ENCODE measurements at places on chromosomes 7 and 10.

DNA sequence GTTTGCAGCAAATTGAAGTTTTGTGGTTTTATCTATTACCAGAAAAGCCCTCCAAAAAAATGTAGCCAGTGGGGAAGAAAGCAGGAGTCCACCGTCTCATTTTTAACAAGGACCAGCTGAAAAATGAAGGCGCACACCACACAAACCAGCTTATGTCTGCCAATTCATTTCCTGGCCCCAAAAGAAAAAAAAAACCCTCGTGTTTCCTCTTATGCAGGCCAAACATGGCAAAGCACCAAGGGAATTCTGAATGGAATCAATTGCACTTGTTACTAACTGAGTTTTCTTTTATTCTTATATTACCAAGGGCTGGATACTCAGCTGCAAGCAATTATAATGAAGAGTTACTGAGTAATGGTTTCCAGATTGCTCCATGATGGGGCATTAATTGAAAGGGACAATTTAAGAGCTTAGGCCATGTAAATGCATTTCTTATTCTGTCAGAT, 428.3 kb upstream of the NPVF start:
- DNase-seq = no peak

- DNase-seq = no peak
Measured at GRCh38 chr7:127886248-127886647, 145.0 kb downstream of the LRRC4 start.

DNA sequence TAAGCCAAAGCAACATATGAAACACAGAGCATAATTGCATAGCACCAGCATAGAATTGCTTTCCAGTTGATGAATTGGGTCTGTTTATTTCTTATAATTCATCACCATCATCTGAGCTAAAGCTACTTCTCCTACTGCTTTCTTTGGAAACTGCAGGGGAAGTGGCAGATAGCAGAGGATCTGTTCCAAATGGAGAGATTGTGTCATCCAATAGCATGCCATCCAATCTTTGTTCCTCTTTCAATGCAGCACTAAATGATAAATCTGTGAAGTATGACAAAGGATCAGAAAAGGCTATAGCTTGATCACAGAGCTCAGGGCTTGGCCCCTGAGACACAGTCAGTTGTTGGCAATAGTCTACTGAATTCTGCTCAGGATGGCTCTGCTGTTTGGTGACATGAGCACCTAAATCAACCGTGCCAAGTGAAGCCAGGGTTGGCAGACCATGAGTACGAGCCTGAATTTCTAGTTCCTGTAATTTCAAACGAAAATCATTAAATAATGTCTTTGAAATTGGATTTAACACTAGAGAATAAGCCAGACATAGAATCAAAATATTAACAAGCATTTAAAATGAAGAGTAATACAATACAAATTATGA, 90.0 kb downstream of the TFEC start:
- no peak for DNase-seq

DNA sequence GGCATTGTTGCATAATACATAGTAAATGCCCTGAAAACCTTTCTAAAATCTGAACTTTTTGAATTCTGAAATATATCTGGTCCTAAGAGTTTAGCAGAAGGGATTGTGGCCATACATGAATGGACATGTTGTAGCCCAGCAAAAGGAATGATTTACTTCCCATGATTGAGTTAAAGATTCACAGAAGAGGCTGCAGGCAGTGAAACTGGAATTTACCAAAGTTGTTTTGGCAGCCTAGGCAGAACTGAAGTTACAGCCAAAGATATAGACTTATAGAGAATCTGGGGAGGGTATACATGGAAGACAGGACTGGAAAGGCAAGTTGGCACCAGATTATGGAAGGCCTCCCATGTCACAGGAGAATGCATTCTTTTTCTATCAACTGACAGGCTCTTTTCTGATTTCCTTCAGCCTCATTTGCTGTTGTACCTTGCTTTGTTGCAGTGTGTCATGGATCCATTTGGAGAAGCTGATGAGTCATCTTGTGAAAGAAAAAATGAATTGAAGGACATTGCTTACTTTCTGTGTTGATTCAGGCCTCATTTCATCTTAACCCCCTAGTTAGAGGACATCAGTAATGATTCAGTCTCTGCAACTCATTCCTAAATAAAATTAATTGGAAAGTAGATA, 356.2 kb upstream of the LRGUK start:
- no peak for DNase-seq

- no peak for DNase-seq
Measured at GRCh38 chr10:112797197-112797596, 152.8 kb upstream of the TCF7L2 start.

DNA sequence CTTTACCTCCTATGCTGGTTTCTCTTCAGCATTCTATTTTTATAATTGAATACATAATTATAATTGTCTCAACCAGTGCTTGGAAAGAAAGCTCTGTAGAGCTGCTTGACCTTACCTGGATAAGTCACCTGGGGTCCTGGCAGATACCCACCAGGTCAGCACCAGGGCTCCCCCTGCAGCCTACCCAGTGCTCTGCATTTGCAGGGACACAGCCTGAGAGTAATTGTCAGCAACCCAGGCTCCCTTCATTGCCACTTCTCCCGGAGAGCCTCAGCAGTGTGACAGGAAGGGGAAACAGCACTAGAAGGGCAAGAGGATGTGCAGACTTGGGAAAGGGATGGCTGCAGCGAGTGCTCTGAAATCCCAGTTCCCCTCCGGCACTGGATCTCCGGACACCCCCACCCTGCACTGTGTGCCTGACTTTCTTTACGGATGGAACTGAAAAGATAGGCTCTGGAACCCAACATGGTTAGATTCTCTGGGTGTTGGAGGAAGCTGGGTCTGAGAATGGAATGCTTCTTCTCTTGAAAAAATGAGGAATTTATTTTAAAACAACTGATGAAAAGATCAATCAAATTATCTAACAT, 11.4 kb upstream of the PAX4 start:
- DNase-seq = peak; percentile 50
